IPS-NIHi11 (cell line): ENCODE measurements at places on chromosomes 2 and 18.

DNA sequence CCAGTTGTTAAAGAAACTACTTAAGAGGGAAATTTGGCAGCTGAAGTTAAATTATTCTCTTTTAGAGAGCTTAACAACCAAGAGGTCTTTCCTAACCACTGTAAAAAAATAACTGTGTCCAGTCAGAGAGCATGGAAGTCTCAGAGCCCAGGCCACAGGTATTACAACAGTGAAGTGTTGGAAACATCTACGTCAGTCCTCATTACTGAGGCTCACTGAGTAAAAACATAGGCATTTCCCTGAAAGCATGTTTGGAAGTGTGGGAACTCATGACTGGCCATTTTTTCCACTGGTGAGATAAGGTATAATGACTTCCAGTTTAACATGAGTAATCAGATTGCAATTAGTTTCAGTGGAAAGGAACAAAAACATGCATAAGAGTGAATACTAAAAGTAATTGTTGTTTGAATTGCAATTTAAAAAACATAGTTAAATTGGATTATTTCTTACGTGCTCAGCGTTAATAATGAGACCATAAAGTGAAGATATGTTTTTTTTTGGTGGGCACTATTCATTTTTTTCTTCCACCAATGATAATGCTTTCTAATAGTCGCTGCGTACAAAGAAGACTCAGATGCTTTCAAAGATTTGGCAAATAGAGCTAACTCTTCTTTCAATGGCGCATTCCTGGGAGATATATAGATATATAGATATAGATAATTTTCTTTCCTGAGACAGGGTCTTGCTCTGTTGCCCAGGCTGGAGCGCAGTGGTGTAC lies 60.8 kb downstream of the EFEMP1 start:
- DNase-seq = no peak

DNA sequence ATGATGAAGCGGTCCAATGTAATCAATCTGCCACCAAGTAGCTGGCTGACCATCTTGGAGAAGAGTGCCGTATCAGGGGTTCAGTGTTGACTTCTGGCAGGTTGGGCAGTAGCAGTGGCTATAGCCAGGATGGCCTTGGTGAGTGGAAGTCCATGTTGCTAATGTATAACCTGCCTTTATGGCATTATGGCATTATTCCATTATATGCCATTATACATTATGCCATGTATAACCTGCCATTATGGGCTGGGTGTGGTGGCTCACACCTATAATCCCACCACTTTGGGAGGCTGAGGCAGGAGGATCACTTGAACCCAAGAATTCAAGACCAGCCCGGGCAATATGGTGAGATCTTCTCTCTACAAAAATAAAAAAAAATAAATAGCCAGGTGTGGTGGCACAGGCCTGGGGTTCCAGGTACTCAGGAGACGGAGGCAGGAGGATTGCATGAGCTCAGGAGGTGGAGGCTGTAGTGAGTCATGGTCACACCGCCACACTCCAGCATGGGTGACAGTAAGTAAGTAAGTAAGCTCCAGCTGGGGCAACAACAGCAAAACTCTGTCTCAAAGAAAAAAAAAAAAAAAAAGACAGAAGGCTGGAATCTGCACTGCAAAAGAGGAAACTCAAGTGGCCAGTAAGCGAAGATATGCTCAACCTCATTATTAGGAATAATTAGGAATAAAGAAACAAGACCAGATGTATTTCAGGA lies 24.4 kb upstream of the EMILIN2 start:
- DNase-seq = no peak

DNA sequence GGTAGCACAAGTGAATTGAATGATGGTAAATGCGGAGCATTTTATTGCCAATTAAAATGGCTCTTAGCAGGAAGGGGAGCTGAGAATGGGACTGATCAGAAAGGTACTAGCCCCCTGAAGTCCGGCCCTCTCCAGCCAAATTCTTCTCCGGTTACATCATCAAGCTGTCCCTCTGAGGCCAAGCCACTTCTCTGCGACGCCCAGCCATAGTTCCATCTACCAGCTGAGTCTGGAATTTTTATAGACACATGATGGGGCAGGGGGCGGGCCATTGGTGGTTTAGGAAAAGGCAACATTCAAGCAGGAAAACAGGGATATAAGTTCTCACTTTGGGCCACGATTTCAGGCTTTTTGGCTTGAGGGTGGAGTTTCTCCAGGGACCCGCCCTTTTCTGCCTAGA lies 22.7 kb downstream of the RPRM start:
- DNase-seq = peak; percentile 26

DNA sequence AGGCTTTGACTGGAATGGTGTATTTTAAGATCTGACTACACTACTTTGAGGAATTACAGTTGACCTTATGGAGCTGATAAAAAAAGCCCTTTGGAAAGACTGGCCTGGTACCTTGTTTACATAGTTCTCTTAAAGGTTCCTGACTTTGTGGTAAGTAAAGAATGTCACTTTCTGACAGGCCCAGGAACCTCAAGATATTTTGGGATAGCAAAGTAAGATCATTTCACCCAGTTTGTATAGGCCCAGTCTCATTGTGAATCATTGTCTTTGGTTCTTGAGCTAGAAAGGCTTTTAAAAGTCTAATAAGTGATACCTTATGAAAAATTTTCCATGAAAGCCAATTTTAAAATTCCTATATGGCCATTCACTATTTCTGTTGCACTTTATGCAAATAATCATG lies 316.3 kb upstream of the LRRTM4 start:
- DNase-seq = no peak

DNA sequence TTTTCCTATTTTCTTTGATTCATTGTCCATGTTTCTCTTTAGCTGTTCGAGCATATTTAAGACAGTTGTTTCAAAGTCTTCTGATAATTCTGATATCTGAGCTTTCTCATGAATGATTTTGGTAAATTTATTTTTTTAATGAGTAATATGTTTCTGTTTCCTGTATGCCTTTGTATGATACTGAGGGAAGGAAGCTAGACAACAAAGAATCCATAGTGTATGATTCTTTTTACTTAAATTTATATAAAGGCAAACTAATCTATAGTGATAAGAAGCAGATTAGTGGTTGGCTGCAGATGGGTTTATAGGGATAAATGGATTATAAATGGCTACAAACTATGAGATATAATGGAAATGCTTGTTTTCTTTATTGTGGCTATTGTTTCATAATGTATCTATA lies 352.7 kb upstream of the CDH2 start:
- no peak for DNase-seq

DNA sequence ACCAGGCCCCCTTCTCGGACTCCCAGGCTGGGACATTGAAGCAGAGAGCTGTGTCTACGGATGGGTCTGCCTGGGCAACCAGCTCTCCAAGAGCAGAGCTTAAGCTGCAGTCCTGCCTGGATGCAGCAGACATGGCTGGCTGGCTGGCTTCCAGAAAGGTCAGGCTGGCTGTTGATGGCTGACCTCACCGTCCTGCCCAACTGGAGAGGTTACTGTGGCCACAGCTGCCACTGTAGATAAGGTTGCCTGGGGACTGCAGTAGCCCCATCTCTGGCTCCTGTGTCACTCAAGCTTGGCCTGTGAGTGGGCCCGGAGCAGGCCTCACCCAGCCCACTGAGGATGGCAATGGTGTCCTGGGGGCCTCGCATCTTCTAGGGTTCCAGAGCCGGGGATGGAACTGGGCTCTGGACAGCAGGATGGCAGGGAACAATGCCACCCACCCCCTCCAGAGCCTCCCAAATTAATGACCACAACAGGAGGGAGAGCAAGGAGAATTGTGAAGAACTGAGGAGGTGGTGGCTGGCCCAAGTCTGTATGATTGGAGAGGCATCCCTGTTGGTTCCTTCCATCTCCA lies 37.0 kb upstream of the FOSL2 start:
- no peak for DNase-seq

DNA sequence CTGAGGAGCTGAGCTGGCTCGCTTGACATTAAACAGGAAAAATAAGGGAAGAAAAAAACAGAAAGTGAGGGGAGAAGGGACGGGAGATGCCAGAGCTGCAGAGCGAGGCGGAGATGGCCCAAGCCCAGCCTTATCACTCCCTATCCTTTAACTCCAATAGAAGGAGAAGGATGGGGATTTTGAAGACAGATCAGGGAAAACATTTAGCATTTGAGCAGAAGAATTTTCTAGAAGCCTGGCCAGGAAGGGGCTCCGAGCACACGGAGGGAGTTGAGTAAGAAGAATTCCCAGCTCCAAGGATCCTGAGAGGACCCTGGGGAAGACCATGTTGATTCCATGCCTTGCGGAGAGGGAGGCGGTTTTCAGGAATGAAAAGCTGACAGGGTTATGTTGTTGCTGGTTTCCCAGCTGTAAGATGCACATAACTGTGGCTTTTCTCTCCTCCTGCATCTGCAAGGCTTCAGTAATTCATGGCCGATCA lies 35.6 kb downstream of the TWIST2 start:
- DNase-seq = no peak

DNA sequence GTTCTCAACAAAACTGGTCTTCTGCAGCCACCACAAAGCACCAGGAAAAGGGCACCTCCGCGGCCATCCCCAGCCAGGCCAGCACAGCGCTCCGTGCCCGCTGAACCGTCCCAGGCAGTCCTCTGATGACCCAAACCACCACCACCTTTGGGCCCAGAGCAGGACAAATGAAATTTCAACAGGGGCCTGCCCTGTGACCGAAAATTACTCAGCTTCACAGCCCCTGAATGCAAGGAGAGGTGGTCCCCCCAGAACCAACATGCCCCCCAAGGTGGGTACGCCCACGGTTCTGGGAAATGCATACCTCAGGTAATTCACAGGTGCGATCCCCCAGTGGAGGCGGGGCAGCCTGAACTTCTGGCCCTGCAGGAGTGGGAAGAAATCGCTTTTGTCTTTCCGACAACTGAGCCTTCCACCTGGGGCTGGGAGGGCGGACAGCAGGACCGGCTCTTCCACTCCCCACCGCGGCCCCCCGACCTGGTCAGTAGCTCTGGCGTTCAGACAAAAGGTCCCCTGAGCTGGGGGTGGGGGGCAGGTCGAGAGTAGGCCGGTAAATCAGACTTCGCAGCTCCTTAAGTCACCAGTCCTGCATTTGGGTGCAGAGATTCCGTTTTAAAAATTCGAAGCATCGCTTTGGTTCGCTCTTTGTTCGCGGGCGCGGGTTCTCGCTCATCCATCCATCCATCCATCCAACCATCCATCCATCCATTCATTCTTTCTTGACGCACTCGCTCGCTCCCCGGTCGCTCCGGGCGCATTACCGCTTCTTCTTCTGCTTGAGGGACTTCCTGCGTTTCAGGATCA lies 1.4 kb downstream of the ARL4C start:
- DNase-seq = peak; percentile 35

GRCh38 chr2:218277921-218278320 lies 7.6 kb downstream of the PNKD start:
- no peak for DNase-seq

- no peak for DNase-seq
Measured at GRCh38 chr2:239496700-239497099, 95.9 kb upstream of the HDAC4 start.

GRCh38 chr18:23531912-23532311 lies 28.6 kb downstream of the RMC1 start:
- no peak for DNase-seq

GRCh38 chr2:240640939-240641338 lies 15.7 kb downstream of the GPR35 start:
- peak; percentile 98 for DNase-seq
